ENCODE measurements at places on chromosomes 3 and 15.
A peak's percentile ranks its signal among the peaks of the same experiment; 100 is the strongest.

DNA sequence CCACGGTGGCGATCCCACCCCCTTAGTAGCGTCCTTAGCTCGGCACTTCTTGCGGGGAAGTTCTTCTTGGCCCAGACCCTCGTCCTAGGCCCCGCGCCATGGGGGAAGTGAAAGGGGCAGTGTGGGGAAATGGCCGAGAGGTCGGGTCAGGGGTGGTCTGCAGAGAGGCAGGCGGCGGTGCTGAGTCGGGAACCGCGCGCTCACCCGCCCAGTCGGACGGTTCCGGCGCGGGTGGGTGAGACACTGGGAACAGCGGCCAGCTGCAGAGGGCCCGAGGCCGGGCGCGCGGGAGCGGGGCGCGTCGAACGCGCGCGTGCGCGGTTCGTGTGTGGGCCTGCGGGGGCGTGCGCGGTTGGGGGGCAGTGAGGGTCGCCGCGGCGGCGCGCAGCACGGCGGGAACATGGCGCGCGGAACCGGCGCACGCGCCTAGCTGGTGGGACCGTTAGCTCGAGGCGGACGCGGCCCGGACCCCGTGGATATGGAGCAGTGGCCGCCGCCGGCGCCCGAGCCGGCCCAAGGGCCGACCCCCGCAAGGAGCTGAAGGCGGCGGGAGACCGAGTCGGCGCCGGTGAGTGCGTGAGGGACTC lies 246.9 kb downstream of the GOLGA6L6 start:
- no peak for DNase-seq

GRCh38 chr15:69436951-69437350 lies 15.7 kb upstream of the RPLP1 start:
- no peak for DNase-seq

DNA sequence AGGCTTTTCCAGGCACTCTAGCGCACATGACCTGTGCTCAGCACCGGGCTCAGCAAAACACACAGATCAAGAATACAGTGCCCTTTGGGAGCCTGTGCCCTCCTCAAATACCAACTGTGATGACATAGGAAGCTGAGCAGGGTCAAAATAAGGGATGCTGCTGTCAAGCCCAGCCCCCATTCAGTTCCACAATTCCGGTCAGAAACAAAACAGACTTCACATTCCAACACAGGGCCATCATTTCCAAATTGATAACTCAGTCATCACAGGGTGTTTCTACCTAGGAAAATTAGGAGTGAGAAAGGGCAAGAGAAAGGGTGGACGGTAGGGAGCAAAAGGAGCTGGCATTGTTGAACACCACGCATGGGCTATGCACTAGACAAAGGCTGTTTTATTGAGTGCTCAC lies 158.4 kb upstream of the CCDC54 start:
- no peak for DNase-seq

- DNase-seq, result no peak
Observed at GRCh38 chr3:169116056-169116693, 547.3 kb downstream of the MECOM start.

DNA sequence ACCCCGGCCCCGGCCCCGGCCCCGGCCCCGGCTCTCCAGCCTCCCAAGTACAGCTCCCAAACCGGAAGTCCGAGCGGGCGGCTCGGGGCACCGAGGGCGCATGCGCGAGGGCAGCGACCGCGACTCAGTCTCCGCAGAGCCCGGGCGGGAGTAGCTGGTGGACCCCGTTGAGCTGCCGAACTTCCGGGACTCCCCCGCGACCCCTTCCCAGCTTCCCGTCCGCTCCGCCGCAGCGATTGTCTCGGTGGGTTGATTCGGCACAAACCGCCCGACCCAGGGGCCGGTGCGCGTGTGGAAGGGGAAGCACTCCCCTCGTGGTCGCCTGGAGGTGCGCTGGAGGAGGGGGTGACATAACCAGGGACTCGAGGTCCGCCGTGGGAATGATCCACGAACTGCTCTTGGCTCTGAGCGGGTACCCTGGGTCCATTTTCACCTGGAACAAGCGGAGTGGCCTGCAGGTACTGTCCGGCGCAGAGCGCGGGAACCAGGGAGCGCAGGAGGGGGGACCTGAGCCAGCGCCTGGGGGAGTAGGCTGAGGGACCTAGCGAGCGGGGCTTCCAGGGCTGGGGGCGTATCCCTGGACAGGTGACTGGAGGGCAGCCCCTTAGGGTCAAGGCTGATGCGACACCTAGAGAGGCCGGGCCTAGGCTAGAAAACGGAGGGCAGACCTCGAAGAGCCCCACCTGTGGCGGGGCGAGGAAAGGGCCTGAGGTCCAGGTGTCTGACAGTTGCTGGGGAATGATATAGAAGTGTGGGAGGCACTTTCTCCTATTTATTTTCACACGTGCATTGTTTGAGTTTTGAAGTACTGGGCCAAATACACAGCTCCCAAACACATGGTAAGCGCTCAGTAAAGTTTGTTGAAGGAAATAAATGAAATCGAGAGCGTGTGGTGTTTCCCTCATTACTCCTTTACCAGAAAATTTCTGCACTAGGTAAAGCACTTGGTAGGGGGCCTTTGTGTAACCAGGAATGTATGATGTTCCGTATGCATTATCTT lies at the start of the genes TUBGCP4 and ZSCAN29:
Gene TUBGCP4 (plus strand): TSS at position 127 of the 1,000 bp plus-strand sequence. CDS start 254 bp downstream, at position 381.
Gene ZSCAN29 (minus strand): TSS at position 69 of the 1,000 bp plus-strand sequence. CDS start 1,130 bp downstream, outside the sequence.
- DNase-seq, result peak; percentile 41

- no peak for DNase-seq
Observed at GRCh38 chr15:51075826-51076523, 18.7 kb downstream of the TNFAIP8L3 start.

GRCh38 chr3:72155391-72156064 lies 370.6 kb upstream of the PROK2 start:
- DNase-seq, result peak; percentile 67

- DNase-seq, result no peak
Observed at GRCh38 chr3:177035676-177036075, 161.6 kb downstream of the TBL1XR1 start.

- no peak for DNase-seq
Observed at GRCh38 chr3:185653949-185654757, 68.1 kb downstream of the SENP2 start.

DNA sequence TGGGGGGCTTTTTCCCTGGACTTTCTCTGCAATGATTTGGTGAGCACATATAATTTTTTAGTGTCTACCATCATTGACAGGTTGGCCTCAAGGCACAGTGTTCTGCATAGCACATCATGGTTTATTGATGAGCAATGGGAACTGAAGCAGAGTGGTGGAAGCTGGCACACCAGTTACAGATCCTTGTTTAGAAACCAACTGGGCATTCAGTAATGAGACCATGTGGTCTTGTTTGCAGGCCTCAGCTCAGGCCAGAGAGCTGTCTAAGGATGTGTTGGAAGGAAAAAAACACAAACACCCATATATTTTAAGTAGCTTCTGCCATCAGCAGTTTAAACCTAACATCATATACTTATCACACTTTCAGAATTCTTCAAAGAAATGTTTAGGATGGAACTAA lies 610.6 kb downstream of the ROBO1 start:
- no peak for DNase-seq

DNA sequence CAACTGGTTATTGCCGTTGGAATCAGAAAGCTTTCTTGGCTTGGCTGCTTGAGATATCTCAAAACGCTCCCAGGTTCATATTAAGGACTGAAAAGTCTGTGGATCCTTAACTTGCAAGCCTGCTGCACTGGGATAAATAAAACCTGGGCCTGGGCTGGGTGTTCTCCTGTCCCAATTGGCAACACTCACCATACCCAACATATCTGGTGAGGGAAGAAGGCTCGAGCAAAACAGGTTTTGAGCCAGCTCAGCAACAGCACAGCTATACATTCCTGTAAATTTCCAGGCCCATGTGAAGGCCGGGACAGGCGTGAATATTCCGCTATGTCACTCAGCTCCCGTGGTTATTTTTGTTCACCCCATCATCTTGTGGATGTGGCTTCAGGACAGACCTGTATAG lies 169.0 kb upstream of the BCL6 start:
- DNase-seq, result no peak

DNA sequence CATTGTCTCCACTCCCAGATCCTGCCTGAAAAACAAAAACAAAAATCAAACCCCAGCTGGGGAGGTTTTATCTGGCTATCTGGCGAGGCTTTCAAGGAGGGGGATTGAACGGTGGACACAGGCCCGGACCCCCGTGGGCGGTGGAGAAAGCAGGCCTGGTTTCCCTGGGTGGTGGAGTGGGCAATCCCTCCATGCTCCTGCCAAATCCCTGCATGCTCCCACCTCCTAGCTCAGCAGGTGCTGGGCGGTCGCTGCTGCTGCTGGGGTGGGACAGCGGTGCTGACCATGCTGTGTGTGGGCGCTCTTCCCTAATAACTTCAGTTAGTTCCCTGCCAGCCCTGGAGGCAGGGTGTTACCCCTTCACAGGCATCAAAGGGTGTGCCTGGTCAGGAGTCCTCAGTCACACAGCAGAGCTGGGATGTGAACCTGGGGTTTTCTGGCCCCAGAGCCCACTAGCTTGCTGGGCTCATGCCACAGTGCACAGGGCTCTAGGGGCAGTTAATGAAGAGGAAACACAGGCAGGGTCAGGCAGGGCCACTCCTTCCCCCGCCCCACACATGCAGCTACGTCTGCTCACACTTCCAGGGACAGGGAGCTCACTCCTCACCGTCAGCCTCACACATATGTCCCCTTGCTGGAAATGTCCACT lies 15.9 kb upstream of the PLXND1 start:
- DNase-seq, result no peak

DNA sequence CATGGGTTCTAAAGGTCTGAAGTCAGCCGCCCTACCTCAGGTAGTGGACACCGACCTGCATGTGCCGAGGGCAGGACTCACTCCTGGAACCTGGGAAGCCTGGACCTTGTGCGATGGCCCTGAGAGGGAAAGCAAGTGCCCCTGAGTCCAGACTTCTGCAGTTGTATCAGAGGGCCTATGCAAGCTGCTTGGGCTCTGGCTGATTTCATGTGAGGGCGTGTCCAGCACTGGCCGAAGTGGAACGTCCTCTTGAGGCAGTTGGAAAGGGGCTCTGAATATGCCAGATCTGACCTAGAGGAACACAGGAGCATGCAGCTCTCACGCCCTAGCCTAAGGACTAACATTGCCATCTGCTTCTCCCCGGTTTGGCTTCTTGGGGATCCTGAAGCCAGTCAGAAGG lies 2.5 kb upstream of the CAMP start:
- DNase-seq, result no peak

GRCh38 chr3:162973428-162973917 lies 1476.9 kb downstream of the OTOL1 start:
- no peak for DNase-seq

GRCh38 chr15:101580431-101580830 lies 71.8 kb downstream of the TM2D3 start:
- DNase-seq, result no peak

- no peak for DNase-seq
Observed at GRCh38 chr3:57292897-57293526, 527 bp upstream of the ASB14 start.

DNA sequence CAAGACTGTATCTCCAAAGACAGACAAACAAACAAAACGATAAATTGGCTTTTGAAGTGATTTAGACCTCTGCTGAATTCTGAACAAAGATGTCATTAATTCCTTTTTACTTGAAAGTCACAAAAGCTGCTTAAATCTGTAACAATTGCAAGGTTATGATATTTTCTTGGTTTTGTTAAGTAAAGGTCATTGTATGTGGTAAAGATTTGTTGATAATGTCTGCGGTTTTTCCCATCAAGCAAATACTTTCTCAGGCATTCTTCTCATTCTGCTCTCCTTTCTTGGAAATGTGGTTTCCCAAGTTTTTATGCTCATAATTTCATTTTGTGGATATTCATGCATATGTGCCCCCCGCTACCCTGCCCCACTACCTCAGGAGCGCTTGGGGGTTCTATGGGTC lies 116.5 kb downstream of the SLMAP start:
- DNase-seq, result no peak

DNA sequence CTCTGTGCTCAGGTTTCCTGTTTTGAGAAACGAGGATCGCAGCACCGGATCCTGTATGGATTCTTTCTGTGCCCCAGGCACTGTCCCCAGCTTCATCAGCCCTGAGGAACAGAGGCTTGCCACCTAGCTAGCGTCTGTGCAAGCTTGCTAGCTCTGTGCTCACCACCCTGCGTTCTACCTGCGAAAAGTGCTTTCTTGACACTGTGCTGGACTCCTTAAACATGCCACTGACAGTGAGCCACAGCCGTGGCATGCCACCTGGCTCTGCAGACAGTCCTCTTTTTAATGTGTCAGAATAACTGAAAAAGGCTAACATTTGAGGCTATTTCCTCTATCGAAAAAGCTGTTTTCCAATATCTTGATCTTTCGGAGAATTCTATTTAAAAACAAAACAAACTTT lies 1.4 kb downstream of the PGPEP1L start:
- no peak for DNase-seq

- peak; percentile 72 for DNase-seq
Observed at GRCh38 chr15:55799291-55800212, 56.6 kb upstream of the PRTG start.

- DNase-seq, result peak; percentile 1
Observed at GRCh38 chr3:36149447-36149865, 230.8 kb upstream of the STAC start.

DNA sequence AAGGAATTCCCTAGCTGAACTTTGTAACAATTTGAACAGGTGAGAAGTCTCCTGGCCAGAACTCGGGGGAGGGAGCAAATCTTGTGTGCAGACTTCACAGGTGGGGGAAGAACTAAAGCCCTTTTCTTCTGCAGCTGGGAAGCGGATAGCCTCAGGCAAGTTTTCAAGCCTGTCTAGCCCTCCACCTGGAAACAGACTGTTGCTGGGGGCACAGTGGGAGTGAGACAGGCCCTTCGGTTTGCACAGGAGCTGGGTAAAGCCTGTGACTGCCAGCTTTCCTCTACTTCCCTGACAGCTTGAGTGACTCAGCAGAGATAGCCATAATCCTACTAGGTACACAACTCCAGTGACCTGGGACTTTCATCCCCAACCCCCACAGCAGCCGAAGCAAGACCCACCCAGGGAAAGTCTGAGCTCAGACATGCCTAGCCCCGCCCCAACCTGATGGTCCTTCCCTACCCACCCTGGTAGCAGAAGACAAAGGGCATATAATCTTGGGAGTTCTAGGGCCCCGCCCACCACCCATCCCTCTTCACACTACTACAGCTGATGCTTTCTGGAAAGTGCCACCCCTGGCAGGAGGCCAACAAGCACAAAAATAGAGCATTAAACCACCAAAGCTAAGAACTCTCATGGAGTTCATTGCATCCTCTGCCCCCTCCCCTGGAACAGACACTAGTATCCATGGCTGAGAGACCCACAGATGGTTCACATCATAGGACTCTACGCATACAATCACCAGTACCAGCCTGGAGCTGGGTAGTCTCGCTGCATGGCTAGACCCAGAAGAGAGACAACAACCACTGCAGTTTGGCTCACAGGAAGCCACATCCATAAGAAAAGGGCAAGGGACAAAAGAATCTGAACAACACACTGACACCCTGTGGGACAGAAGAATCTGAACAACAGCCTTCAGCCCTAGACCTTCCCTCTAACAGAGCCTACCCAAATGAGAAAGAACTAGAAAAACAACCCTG lies 479.0 kb downstream of the RAP2B start:
- DNase-seq, result no peak
